ENCODE measurements at places on chromosomes 16 and 17. TPM values are rescaled to one million over a fixed set of nuclear protein-coding genes. Genes with fewer than 3 reads are reported as not detected.

DNA sequence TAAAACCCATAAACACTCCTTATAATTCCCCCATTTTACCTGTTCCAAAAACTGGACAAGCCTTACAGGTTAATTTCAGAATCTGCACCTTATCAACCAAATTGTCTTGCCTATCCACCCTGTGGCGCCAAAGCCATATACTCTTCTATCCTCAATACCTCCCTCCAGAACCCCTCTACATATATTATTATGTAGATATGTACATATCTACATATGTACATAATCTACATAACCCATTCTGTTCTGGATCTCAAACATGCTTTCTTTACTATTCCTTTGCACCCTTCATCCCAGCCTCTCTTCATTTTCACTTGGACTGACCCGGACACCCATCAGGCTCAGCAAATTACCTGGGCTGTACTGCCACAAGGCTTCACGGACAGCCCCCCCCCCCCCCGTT is 12.0 kb upstream of the ENDOV start:
- DNase-seq = no peak

DNA sequence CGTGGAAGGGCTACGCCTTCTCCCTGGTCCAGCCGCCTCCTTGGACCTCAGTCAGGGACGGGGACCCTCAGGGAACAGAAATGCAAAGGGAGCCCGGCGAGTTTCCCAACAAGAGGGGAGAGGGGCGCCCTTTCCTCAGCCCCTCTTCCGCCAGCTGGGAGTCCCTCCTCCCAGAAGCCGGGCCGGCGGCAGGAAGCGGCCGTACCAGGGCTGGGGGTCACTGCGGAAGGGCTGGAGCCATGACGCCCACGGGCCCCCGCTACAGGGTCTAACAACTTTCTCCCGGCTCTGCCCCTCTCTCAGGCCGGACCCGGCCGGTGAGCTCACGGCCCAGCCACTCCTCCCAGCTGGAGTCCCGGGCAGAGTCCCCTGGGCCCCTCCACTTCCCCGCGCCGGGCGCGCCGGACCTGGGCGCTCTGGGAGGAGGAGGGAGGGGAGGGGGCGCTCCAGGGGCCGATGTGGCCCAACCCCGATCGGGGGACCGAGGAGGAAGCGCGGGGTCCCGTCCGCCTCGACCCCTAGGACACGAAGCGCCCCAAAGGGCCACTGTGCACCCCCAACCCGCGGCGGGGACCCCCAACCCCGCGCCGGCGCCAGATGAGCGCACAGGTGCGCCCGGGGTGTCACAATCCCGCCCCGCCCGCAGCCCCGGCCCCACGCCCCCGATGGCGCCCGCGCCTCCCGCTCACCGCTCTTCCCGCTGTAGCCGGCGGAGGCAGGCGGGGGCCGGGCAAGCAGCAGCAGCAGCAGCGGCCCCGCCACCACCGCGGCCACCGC is 578 bp downstream of the PGAP6 start:
- DNase-seq = no peak

GRCh38 chr17:1069847-1070246 is 72.9 kb downstream of the TIMM22 start:
- DNase-seq = no peak

DNA sequence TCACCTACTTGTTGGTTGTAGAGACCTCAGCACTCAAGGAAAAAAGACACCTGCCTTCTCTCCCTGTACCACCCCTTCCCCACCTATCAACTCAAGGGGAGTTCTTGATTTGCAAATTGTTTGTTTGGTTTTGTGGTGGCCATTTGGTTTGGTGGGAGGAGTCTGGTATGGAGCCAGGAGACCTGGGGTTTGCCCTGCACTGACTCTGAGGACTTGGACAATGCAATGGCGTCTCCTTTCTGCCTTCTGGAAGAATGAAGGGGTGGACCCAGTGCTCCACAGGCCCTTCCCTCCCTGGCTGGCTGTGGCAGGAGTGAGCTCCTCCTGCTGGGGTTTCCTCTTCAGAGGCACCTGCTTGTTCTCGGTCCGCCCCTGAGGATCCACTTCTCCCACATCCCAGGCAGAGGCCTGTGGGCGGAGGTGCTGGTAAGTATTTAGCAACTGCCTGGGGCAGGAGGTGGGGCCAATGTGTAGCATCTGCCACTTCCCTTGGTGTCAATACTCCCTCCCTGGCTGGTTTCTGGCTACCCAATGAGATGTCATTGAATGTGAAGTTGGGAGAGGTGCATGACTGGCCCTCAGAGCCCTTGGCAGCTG is 164.5 kb downstream of the NTN1 start:
- no peak for DNase-seq

- DNase-seq = no peak
Measured at GRCh38 chr16:48824271-48824670, 214.3 kb upstream of the N4BP1 start.

DNA sequence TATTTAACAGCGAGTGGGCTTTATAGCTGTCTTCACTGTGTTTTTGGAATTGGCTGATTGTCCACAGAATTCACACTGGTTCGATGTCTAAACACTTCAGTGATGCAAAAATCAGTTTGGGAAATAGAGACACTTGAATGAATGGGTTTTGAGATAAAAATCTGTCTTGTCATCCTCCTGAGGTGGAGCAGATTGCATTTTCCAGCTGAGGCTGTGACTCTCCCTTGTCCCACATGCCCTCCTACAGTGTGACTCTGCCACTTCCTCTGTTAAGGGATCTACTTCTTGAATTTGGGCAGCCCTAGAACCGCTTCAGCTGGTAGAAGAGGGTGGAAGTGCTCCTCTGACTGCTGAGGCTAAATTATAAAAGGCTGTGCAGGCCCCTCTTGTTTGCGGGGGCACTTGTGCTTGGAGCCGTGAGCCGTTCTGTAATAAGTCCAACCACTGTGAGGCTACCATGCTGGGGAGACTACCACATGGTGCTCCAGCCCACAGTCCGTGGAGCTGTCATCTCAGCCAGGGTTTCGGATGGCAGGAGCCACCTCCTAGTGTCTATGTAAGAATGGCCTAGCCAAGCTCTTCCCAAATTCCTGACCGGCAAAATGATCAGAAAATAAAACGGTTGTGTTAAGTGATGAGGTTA is 175.9 kb downstream of the SPECC1 start:
- no peak for DNase-seq

DNA sequence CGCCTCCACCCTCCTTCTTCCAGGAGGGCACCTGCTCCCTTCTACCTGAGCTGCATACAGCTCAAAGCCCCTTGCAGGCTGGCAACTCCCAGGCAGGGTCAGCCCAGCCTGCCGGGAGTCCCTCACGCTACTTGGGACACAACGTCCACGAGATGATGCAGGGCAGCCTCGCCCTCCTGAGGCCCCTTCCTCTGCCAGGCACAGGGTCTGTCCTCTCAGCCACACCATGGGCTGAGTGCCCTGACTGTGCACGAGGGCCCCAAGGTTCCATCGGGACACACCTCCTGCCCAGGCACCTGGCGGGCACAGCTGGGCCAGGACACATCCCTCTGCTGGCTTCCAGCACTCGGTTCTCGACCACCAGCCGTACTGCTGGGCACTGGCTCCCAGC is 30.9 kb upstream of the ZC3H18 start:
- DNase-seq = no peak

DNA sequence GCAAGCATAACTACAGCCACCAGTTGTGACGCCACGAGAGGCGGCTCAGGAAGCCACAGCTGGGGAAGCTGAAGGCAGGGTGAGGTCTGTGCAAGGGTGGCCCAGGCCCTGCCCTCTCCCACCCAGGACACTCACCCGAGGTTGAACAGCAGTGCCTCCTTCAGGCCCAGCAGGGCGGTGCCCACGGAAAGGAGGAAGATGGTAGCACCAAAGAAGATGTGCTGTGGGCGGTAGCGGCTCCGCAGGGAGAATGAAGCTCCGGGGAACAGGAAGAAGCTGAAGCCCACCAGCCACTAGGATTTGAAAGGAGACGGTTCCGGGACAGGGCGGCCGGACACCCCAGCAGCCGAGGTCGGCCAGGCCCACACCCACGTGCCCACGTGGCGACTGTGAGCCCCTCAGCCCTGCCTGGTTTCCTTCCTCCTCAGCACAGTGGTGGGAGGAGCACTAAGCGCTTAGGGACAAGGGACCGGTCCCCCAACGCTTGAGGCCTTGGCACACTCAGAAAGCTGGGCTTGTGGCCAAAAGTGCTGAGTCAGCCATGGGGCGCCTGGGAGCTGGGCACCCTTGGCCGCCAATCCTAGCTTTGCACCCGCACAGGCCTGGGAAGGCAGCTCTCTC is 11.0 kb downstream of the CYB561 start:
- DNase-seq = peak; percentile 54

Gene BCAS3
- 39.6 TPM for total RNA-seq

Gene NKD1
- not detected for total RNA-seq

Gene KAT2A
- total RNA-seq = 3.5 TPM
